Naive thymus-derived CD8-positive, alpha-beta T cell (primary cell): ENCODE measurements at places on chromosomes 7 and 10. TPM values are rescaled to one million over a fixed set of nuclear protein-coding genes. Genes with fewer than 3 reads are reported as not detected.

DNA sequence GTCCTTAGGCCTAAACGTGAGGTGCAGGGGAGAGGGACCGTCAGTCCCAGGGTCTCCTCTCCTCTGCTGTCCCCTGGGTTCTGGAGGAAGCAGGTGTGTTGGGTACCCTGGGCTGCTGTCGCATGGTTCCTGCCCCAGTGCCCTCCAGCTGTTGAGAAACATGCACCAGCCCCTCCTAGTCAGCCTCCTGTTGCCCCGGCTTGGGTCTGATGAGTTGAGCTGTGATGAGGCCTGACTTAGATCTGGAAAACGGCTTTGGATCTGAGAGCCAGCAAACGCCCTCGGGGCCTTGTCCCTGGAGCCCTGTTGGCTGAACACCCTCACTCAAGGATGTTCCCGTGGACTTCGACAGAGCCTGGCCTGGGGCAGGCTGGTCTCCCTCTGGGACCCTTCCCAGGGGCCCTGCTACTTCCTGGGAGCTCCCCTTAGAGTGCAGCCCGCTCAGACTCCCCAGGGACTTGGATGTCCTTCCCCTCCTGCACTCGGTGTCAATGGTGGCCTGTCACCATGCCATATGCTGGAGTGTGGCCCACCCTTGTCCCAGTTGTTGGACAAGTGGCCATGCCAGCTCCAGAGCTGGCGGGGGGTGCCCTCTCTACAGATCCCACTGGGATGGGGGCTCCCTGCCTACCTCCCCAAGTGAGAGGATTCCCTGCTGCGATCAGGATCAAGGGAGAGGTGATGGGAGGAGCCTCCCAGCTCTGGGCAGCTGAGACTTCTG, 12.3 kb downstream of the ZNF316 start:
- no peak overlapping the region for H3K4me3 ChIP-seq
- no peak for DNase-seq
- no peaks in the 10 kb centered on the region for H3K4me1 ChIP-seq
- no peak overlapping the region for H3K27ac ChIP-seq
- H3K27me3 ChIP-seq = no peaks in the 10 kb centered on the region

- H3K27me3 ChIP-seq = no peaks in the 10 kb centered on the region
- no peak overlapping the region for H3K27ac ChIP-seq
- peaks cover 1% of the 10 kb centered on the region for H3K4me1 ChIP-seq
- H3K4me3 ChIP-seq = no peak overlapping the region
- no peaks in the 10 kb centered on the region for H3K36me3 ChIP-seq
- no peak for DNase-seq
Observed at GRCh38 chr10:32273336-32273735, 73.6 kb downstream of the EPC1 start.

- H3K27me3 ChIP-seq = no peaks in the 10 kb centered on the region
- H3K4me3 ChIP-seq = peak overlapping the region; percentile 51
- peaks cover 29% of the 10 kb centered on the region for H3K4me1 ChIP-seq
Observed at GRCh38 chr10:17028798-17029197, 100.8 kb downstream of the CUBN start.

PCLO gene
- not detected for polyA plus RNA-seq

OPN1SW gene
- polyA plus RNA-seq = 0.24 TPM

DNA sequence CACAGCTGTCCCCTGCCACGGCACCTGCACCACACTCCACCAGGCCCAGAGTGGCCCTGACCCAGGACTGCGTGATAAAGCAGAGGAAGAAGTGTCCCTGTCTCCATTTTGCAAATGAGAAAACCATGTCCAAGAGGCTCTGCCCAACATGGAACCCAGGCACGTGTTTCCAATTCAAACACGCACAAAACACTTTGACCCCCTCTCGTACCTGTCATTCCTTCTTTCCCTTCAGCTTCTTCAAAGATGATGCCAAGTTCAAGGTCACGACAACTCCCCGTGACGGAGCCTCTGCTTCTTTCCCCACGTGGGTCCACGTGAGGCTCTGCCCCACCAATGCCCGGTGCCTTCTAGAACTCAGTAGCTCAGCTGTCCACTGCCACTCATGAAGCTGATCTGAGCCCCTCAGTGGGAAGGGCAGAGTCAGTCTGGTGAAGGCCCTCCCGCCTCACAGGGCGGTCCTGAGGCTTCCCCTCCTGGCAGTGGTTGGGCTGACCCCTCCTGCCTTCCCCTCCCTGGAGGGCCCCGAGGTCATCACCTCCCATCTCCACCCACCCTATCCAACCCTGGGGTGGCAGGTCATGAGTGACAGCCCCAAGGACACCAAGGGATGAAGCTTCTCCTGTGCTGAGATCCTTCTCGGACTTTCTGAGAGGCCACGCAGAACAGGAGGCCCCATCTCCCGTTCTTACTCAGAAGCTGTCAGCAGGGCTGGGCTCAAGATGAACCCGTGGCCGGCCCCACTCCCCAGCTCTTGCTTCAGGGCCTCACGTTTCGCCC, 19.0 kb downstream of the CALML5 start:
- no peak overlapping the region for H3K27ac ChIP-seq
- H3K27me3 ChIP-seq = no peaks in the 10 kb centered on the region
- H3K4me3 ChIP-seq = no peak overlapping the region
- DNase-seq = no peak

- peaks cover 45% of the 10 kb centered on the region for H3K36me3 ChIP-seq
- no peak for DNase-seq
- H3K4me3 ChIP-seq = no peak overlapping the region
- H3K27ac ChIP-seq = no peak overlapping the region
- no peaks in the 10 kb centered on the region for H3K27me3 ChIP-seq
Observed at GRCh38 chr10:6465854-6466601, 114.0 kb downstream of the PRKCQ start.

GRCh38 chr10:16652154-16652553, 130.5 kb upstream of the C1QL3 start:
- no peak for DNase-seq
- H3K4me3 ChIP-seq = no peak overlapping the region
- no peak overlapping the region for H3K27ac ChIP-seq
- peaks cover 4% of the 10 kb centered on the region for H3K4me1 ChIP-seq
- H3K36me3 ChIP-seq = peaks cover 8% of the 10 kb centered on the region
- no peaks in the 10 kb centered on the region for H3K27me3 ChIP-seq

FAM25G gene
- not detected for polyA plus RNA-seq

GRCh38 chr7:22851145-22851544, 28.5 kb upstream of the TOMM7 start:
- H3K4me3 ChIP-seq = no peak overlapping the region
- H3K4me1 ChIP-seq = peaks cover 21% of the 10 kb centered on the region
- no peak for DNase-seq
- H3K27me3 ChIP-seq = peaks cover 4% of the 10 kb centered on the region
- no peak overlapping the region for H3K27ac ChIP-seq
- no peaks in the 10 kb centered on the region for H3K36me3 ChIP-seq

DNA sequence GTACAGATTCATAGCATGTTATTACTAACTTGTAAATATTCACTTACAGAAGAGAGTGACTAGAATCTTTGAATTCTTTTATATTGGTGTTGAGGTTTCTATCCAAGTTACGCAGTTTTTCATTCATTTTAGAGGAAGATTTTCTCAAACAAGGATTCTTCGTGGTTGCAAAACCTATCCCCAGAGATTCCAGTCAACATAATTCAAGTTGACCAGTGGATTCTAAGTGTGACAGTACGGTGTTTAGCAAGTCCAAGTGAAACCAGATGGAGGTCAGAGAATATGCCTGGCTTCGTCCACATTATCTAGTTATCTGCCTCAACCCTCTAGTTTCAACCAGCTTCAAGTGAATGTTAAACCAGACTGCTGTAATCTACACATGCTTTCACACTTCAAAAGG, 131.9 kb downstream of the SDK1 start:
- H3K27ac ChIP-seq = no peak overlapping the region
- no peaks in the 10 kb centered on the region for H3K4me1 ChIP-seq
- peaks cover 2% of the 10 kb centered on the region for H3K27me3 ChIP-seq
- no peak for DNase-seq
- no peaks in the 10 kb centered on the region for H3K36me3 ChIP-seq

ADCY1 gene
- polyA plus RNA-seq = not detected

ZNF518A gene
- polyA plus RNA-seq = 11.2 TPM

PNLIP gene
- not detected for polyA plus RNA-seq

ANKIB1 gene
- 9.8 TPM for polyA plus RNA-seq

DNA sequence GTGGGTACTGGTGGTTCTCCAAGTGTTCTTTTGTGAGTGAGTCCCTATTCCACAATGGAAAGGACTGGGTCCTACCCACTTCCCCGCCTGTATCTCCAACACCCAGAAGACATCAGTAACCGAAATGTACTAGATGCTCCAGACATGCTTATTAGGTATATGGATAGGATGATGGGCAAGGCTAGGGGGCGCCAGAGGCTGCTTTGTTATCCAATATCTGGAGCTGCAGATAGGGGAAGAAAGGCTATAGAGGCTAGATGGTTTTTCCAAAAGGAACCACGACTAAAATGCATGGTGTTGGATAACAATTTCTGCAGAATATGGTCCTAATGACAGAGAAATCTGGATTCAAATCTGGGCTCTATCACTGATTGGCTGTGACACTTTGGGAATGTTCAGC, 56.2 kb upstream of the TM9SF3 start:
- no peak overlapping the region for H3K4me3 ChIP-seq
- H3K27me3 ChIP-seq = no peaks in the 10 kb centered on the region
- H3K27ac ChIP-seq = no peak overlapping the region
- peak; percentile 67 for DNase-seq
- no peaks in the 10 kb centered on the region for H3K36me3 ChIP-seq

TRIL gene
- polyA plus RNA-seq = not detected

DNA sequence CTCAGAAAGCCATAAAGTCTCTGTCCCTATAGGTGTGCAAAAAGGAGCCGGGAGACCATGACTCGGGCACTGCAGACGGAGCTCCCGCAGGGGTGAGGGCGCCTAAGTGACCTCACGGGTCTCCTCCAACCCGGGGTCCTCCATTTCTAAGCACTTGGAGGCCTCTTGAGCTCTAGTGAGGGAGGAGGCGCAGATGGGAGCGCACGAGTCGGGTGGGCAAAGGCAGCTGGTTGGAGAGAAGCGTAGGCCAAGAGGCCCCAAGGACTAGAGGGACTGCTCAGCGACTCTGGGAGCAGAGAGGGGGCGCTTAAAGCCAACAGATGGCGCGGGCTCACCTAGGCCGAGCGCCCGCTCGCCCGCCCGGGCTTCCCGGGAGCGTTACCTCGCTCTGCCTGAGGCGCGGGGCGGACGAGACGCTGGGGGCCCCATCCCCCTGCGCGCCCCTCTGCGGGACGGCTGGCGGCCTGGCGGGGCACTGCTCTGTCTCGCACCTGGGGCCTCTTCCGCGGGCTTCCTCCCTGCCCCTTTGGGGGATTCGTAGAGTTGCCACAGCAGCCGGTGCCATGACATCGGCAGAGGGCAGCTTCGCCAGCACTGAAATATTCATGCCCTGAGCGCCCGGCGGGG, 523 bp upstream of the CDH23 start:
- no peak overlapping the region for H3K27ac ChIP-seq
- peak overlapping the region; percentile 86 for H3K4me3 ChIP-seq
- DNase-seq = peak; percentile 32
- peaks cover 28% of the 10 kb centered on the region for H3K27me3 ChIP-seq

- H3K27ac ChIP-seq = no peak overlapping the region
- DNase-seq = no peak
- H3K36me3 ChIP-seq = no peaks in the 10 kb centered on the region
- H3K4me3 ChIP-seq = no peak overlapping the region
- H3K27me3 ChIP-seq = no peaks in the 10 kb centered on the region
Observed at GRCh38 chr7:109479388-109479787, 909.7 kb downstream of the DNAJB9 start.

DNA sequence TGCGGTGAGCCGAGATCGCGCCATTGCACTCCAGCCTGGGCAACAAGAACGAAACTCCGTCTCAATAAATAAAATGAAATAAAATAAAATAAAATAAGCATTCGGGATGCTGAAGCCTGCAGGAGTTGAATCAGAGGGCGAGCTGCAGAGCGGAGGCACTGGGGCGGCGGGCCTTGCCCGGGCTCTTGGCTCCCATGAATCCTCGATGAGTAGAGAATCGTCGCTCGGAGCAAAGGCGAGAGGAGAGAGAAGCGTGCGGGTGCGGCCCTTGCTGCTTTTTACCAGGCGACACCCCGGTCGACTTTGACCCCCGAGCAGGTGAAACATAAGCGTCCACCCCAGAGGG, 168.3 kb downstream of the UBE2H start:
- DNase-seq = no peak
- H3K4me3 ChIP-seq = no peak overlapping the region
- no peak overlapping the region for H3K27ac ChIP-seq
